ENCODE measurements at places on chromosomes 5 and 9. TPM values are rescaled to one million over a fixed set of nuclear protein-coding genes. Genes with fewer than 3 reads are reported as not detected.

The TIFAB gene
- total RNA-seq: not detected

- peak; percentile 48 for DNase-seq
Observed at GRCh38 chr5:115246361-115246991, 16.2 kb downstream of the PGGT1B start.

The PCDHB2 gene
- total RNA-seq: 0.36 TPM

DNA sequence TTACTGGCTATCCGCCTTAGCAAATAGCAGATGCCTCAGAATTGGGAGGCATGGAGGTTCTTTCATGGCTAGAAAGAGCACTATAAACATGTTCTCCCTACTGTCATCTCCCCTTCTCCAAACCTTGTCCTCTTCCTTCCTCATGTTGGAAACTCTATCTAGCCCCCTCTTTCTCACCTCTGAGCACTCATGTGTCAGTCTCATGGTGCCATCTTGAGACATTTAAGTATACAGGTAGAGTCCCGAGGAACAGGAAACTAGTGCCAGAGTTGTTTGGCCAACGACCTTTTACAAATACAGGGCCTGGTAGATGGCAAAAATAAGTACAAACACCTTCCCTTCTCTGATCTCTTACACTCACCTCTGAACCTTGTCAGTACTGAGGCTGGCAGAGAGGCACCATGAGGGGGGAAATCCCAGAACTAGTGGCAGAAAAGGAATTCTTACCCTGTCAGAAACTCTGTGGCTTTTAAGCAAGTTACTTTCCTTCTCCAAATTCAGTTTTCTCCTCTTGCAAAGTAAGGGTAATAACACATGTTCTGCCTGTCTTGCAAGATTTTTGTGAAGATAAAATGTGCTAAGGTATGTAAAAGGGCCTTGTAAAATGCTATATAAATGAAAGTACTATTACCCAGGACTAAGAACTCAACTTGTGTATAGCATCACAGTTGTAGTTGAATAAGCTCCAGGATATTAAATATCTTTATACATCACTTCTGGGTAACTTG is 94.1 kb upstream of the SNX2 start:
- no peak for DNase-seq

- DNase-seq: peak; percentile 83
Observed at GRCh38 chr5:93053825-93054224, 527.2 kb downstream of the NR2F1-AS1 start.

The LMAN2 gene
- 164 TPM for total RNA-seq

All from IMR-90 (cell line).